ENCODE measurements at places on chromosomes 6 and 20. TPM values are rescaled to one million over a fixed set of nuclear protein-coding genes. Genes with fewer than 3 reads are reported as not detected.

Gene SLC16A10
- total RNA-seq = 0.30 TPM

Gene POU5F1
- total RNA-seq = 0.51 TPM

Gene DSP
- 9.2 TPM for total RNA-seq

Gene VSX1
- total RNA-seq = not detected

Gene SLCO4A1
- under 0.01 TPM for total RNA-seq

Gene DNPH1
- 26.3 TPM for total RNA-seq

Gene LZTS3
- total RNA-seq = 3.0 TPM

Measured in smooth muscle cell of the umbilical artery (primary cell).